ENCODE measurements at places on chromosomes 3 and 15.

DNA sequence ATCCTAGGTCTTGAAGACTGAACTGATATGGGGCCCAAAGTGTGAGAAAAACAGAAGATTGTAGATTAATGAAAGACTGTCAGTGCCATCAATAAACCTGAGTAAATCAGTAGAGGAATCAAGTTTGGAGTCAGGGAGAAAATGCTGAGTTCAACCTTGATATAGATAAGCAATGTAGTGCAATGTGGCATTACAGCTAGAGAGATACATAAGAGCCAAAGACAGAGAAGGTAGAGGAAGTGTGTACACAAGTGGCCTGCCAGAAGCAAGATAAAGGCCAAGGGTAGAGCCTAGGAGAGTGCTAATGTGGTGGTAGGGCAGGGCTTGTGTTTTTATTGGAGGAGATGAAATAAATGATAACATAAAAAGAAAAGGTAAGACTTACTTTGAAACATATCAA lies 26.0 kb upstream of the EID1 start:
- DNase-seq, result no peak

DNA sequence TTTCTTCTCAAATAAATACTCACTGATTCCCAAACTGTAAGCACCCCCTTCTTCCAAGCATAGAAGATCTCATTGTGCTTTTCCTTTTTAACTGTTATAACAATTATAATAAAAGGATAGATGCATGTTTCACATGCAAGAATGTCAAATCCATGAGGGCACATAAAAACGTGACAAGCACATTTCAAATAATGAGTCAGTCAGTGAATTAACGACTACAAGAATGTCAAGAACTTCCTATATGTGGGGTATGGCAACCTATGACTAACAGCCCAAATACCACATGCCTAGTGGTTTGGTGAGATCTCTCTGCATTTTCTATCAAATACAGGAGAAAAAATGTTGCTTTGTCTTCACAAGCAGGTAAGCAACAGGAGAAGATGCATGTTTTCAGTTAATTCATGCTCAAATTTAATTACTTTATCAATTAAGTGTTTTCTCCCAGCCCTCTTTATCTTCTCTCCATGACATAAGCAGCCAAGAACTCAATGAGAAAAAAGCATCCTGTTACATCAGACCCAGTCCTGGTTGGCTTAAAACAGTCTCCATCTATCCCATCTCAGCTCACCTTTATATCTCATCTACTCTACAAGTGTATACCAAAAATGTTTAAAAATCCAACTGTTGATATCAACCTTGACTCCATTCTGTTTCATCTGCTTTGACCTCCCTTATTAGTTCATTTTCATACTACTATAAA lies 181.5 kb upstream of the LMCD1 start:
- DNase-seq, result no peak

DNA sequence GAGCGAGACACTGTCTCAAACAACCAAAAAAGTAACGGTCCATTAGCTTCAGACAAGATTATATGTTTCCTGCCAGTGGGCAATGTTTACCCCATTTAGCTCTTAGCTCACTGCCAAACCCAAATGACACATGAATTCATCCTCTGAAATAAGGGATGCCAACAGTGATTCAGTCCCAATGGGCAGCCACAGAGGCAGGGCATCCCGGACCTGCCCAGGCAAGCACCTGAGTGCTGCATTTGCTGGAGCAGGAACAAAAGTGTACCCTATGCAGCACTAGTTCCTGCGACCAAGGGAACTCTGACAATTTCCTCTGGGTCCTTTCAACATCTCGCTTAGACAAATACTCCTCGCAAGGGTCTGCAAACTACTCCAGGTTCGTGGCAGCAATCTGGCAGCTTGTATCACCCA lies 8.0 kb downstream of the IP6K2 start:
- no peak for DNase-seq

GRCh38 chr15:70374096-70374495 lies 276.4 kb upstream of the TLE3 start:
- no peak for DNase-seq

GRCh38 chr3:124261306-124261705 lies 269.4 kb upstream of the ROPN1 start:
- DNase-seq, result no peak

GRCh38 chr15:68407886-68408881 lies 23.8 kb downstream of the ITGA11 start:
- DNase-seq, result no peak

- DNase-seq, result no peak
These were observed 77.0 kb downstream of the CCK start for GRCh38 chr3:42189001-42189460.

- no peak for DNase-seq
These were observed 236.6 kb downstream of the KCNH8 start for GRCh38 chr3:19384868-19385267.

GRCh38 chr3:189239616-189240015 lies 67.8 kb downstream of the TPRG1 start:
- no peak for DNase-seq

DNA sequence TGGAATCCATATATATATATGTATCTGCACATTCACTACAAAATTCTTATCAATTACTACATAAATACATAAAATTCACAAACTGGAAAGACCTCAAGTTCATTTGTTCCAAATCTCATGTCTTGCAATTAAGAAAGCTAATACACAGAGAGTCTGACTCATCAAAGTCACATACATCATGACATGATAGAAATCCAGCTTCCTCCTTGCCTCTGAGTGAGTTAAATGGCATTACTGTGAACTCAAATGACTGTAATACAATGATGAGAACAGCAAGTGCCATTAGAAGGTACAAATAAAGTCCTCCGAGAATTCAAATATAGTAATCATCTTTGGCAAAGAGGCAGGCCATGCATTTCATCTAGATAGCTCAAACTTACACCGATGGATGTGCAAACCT lies 55.1 kb upstream of the AGTR1 start:
- no peak for DNase-seq

- no peak for DNase-seq
These were observed 694.4 kb upstream of the NR2F2 start for GRCh38 chr15:95636107-95636506.

DNA sequence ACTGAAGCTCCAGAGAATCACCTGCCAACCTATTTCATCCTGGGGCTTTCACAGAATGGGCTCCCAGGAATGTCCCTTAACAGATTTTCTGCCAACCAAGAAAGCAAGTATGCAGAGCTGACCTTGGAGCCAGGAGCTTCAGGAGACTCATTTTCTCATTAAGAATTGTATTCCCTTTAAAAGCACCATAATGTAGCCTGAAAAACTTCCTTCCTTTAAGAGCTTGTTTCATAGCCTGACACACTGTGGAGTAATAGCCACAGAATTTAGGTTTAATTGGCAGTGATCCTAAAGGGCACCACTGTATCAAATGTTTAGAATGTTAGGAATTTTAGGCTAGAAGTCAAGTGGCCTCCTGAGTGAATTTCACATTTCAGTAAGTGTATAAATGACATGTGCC lies 309.8 kb downstream of the GBE1 start:
- no peak for DNase-seq

GRCh38 chr3:9808345-9809037 lies 1.6 kb upstream of the TTLL3 start:
- DNase-seq, result peak; percentile 65

- DNase-seq, result no peak
These were observed 17.5 kb upstream of the ALPK3 start for GRCh38 chr15:84799511-84800187.

GRCh38 chr3:177334803-177335202 lies 137.5 kb upstream of the TBL1XR1 start:
- DNase-seq, result no peak

DNA sequence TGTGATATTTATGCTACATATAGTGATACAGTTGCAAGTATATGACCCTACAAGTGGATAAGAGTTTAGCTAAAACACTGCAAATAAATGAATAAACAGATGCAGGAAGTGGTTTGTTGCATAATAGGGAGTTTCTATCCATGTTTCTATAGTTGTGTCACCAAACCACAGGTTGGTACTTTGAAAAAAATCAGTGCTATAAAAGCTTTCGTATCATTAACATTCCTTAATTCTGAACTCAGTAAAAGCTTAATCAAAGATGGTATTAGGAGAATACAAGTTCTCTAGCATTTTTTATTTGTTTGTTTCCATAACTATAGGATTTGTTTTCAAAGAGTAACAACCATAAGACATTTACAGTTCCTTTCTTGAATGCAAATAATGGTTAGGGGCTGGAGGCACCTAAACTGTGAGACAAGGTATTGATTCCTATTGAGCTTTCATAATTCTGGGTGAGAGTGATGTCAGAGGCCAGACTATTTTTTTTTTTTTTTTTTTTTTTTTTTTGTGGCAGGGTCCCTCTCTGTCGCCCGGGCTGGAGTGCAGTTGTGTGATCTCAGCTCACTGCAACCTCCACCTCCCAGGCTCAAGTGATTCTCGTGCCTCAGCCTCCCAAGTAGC lies 29.6 kb downstream of the CPOX start:
- DNase-seq, result peak; percentile 49

DNA sequence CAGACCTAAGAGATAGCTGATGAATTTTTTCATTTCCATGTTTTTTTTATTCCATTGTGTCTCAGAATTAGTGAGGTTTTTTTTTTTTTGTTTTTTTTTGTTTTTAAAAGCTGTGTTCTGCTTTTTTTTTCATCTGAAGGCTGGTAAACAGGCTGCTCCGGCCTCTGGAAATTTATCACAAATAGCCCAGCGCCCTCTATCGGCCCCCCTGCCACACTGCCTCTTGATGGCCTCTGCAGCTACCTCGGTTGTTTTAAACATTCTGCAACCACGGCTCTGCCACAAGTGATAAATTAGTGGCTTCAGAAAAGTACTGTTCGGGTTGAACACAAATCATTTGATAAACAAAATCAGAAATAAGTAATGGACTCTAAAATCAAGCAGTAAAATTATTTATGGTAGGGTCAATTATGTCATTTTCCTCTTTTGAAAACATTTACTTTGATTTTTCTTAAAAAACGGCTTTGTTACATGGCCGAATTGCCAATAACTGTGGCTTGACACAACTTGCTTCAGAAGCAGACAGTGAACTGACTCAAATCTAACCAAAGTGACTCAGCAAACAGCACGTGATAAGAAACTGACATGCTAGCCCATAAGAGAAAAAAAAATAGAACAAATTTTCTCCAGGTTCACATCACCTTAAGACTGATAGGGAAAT lies 87.8 kb downstream of the RSL24D1 start:
- DNase-seq, result peak; percentile 26

DNA sequence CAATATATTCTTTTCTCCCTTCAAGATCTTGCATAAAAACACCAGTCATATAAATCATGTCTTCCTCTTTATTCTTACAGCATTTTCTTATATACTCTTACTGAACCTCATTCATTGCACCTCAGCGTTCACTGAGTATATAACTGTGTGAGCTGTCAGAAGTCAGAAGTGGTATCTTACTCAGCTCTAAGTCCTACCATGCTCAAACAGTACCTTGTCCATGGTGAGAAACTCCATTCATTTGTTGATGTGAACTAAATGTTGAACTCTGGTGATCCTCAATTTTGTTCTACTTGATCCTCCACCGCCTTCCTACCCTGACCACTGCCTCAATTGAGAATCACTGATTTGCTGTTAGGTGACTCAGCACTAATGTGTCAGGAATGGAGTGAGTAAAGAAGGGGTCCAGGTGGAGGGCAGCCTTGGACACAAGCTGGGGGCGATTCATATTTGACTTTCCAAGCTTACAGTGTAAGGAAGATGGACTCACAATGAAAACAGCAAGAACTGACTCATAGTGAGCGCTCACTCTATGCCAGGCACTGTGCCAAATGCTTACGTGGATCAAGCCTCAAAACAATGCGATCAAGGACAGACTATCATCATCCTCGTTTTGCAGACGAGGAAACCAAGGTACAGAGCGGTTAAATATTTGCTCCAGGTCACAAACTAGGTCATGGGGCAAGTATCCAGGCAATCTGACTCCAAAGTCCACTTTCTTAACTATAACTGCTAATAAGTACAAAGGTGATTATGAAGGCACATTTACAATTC lies 13.5 kb upstream of the ZFYVE19 start:
- DNase-seq, result no peak

GRCh38 chr3:122754929-122755328 lies 38.7 kb downstream of the HSPBAP1 start:
- peak; percentile 69 for DNase-seq

- DNase-seq, result peak; percentile 86
These were observed 1.3 kb upstream of the MEF2A start for GRCh38 chr15:99564221-99565048.

GRCh38 chr3:46612324-46612723 lies at the start of gene FAM240A:
FAM240A (plus strand) TSS chr3:46612525; CDS start chr3:46612684, 159 bp downstream.
- no peak for DNase-seq

DNA sequence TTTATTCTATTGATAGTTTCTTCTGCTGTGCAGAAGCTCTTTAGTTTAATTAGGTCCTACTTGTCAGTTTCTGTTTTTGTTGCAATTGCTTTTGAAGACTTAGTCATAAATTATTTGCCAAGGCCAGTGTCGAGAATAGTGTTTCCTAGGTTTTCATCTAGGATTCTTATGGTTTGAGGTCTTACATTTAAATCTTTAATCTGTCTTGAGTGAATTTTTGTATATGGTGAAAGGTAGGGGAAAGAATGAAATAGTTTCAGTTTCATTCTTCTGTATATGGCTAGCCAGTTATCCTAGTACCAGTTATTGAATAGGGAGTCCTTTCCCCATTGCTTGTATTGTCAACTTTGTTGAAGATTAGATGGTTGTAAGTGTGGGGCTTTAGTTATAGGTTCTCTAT lies 10.6 kb upstream of the GCSAM start:
- DNase-seq, result no peak

GRCh38 chr3:104594491-104594890 lies 772.2 kb upstream of the ALCAM start:
- DNase-seq, result no peak

- no peak for DNase-seq
These were observed 102.0 kb upstream of the GADL1 start for GRCh38 chr3:30996467-30996866.

DNA sequence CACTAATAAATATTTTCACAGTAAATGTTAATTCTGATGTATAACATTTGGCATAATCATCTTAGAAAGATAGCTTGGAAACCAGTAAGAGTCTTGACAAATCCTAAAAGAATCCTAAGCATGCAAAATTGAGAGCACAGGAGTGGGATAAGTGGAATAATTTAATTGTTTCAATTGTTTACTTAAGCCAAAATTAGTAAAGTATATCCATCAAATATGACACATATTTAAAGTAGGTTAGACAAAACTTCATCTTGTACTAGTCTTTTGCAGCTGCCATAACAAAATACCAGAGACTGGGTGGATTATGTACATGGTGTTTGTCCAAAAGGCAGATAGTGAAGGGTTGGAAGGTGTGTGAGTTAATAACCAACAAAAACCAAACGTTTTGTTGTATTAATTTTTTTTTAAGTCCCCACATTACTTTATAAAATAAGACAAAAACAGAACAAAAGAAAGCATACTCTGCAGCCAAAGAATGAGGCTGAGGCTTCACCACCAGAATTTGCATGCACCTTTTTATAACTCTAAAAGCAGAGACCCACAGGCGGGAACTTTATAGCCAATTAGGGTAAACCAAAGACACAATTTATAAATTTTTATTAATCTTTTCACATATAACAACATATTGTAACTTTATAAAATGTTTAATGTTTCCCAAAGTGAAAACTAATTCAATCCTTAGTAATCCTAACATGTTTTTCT lies 41.9 kb upstream of the CD200R1L start:
- DNase-seq, result no peak

GRCh38 chr15:35680951-35681350 lies 135.0 kb upstream of the DPH6 start:
- no peak for DNase-seq
